SJSA1 (cell line): ENCODE measurements at places on chromosomes 4 and X. TPM values are rescaled to one million over a fixed set of nuclear protein-coding genes. Genes with fewer than 3 reads are reported as not detected.

Gene RTL3
- 2.4 and 2.7 TPM in 2 replicates for total RNA-seq

Gene HCFC1
- 24.6 and 42.8 TPM in 2 replicates for total RNA-seq

Gene RGN
- not detected in 2 replicates for total RNA-seq

Gene BEND2
- not detected in 2 replicates for total RNA-seq

Gene ITGB1BP2
- 0.74 TPM in 1 of 2 replicates, not detected in the other for total RNA-seq

DNA sequence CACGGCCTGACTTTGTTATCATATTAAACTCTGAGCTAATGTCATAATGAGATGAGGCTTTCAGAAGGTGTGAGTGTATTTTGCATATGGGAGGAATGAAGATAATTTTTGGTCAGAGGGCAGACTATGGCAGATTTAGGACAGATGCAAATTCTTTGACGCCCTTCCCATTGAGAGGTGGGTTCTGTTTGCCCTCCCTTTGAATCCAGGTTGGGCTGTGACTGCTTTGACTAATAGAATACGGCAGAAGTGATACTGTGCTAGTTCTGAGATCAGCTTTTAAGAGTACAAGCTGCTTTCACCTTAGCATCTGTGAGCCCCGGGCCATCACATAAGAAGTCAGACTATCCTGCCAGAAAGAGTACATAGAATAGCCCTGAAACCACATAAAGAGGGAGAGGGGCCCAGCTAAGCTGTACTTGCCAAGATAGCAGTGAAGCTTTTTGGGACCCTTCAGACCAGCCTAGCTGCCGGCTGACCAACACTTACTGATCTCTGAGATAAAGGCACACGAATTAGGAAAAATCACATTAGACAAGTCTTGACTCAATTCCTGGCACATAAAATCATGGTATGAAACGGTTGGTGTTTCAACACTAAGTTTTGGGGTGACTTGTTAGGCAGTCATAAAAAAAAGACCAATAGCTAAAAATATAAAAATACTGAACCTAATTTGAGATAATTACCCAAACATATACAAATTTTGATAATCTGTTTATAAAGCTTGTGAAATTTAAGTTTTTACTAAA, 166.7 kb upstream of the SH3RF1 start:
- H3K4me3 ChIP-seq = no peak overlapping the region
- no peaks in the 10 kb centered on the region for H3K4me1 ChIP-seq
- no peak overlapping the region for H3K27ac ChIP-seq
- H3K27me3 ChIP-seq = no peaks in the 10 kb centered on the region

- H3K4me1 ChIP-seq = peaks cover 12% of the 10 kb centered on the region
- no peaks in the 10 kb centered on the region for H3K27me3 ChIP-seq
These were observed 802.4 kb downstream of the TRIML1 start for GRCh38 chr4:188941524-188942119.

DNA sequence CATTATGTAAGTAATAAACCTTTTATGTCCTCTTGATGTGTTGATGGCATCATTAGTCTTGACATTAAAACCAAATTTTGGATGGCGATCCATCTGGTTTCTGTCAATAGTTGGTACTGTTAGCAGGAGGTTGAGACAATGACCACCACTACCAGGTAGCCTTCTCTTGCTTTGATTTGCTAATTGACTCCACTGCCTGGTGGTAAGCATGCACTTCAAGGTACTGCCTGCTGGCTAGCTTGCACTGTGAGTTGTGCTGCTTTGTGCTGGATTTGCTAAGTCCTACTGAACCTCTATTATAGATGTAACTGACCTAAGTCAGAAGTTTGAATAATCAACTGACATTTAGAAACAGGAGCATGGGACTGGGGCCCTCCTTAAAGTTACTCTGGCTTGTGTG, 46.3 kb downstream of the ATP1B4 start:
- no peaks in the 10 kb centered on the region for H3K27me3 ChIP-seq
- H3K4me1 ChIP-seq = no peaks in the 10 kb centered on the region
- no peaks in the 10 kb centered on the region for H3K36me3 ChIP-seq
- H3K4me3 ChIP-seq = no peak overlapping the region

GRCh38 chrX:129529685-129530281, 6.5 kb upstream of the SMARCA1 start:
- DNase-seq = no peak
- no peaks in the 10 kb centered on the region for H3K36me3 ChIP-seq
- H3K27ac ChIP-seq = no peak overlapping the region
- H3K4me3 ChIP-seq = no peak overlapping the region
- no peaks in the 10 kb centered on the region for H3K4me1 ChIP-seq

GRCh38 chr4:828641-829271, 2.8 kb upstream of the CPLX1 start:
- no peaks in the 10 kb centered on the region for H3K4me1 ChIP-seq
- peaks cover 16% of the 10 kb centered on the region for H3K27me3 ChIP-seq
- DNase-seq = no peak
- H3K36me3 ChIP-seq = no peaks in the 10 kb centered on the region

- no peak overlapping the region for H3K27ac ChIP-seq
- no peaks in the 10 kb centered on the region for H3K27me3 ChIP-seq
- no peaks in the 10 kb centered on the region for H3K4me1 ChIP-seq
- H3K36me3 ChIP-seq = no peaks in the 10 kb centered on the region
These were observed 95.8 kb downstream of the IQCM start for GRCh38 chr4:149719806-149720205.

DNA sequence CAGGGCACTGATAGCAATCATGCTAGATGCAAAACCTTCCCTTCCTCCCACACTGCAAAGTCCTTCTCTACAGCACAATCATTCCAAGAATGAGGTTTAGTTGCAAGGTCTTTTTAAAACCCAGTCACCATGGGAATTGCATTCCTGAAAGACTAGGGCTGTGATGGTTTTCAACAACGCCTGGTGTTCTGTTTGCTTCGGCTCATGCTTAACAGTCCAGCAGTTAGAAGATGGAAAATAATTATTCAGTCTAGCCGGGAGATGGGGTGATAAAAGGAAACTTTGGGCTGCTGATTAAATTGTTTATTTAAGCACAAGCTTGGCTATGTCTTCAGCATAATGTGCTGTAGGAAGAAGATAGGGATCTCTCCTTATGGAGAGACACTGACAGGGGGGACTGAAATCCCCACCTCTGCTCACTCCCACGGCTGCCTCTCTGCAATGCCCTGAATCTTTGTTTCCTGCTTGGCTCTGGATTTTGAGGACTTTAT, 211.4 kb downstream of the MID1IP1 start:
- H3K4me1 ChIP-seq = peaks cover 19% of the 10 kb centered on the region
- H3K27ac ChIP-seq = no peak overlapping the region
- no peaks in the 10 kb centered on the region for H3K27me3 ChIP-seq

DNA sequence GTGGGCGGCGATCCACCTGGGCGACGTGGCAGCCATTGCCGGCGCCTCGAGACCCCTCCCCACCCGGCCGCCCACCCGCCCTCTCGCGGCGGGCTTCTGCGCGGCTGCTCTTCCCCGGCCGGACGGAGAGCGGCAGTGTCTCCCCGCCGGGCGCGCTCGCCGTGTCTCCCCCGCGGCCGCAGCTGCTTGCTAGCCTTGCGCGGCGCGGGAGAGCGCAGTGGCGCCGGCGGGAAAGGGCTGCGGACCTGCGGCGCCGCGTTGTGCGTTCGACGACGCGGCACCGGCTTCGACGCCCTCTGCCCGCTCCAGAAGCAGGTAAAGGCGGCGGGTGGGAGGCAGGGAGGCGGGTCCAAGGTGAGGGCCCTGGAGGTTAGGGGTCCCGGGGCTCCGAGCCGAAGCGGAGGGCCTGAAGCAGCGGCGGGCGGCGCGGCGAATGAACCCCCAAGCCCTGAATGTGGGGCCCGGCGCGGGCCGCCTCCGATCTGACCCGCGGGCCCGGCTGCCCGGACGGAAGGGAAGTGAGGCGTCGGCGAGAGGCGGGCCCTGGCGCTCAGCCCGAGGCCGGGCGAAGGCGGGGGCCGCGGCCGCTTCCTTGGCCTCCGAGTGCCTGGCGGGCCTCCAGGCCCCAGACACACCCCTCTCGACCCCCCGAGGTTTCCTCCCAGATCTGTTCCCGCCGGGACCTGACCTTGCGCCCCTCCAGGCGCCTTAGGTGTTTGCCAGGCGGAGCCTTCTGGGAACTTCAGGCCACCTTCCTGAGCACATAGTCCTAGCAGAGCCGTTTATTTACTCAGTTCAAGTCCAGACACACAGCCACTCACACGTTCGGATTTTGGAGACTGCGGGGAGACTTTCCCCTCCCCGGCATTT, at the start of gene N4BP2:
Gene N4BP2 (plus strand): TSS at position 135 of the 870 bp plus-strand sequence. CDS start 40,491 bp downstream, outside the sequence.
- peaks cover 4% of the 10 kb centered on the region; the same call in 1 of the 2 replicates for H3K36me3 ChIP-seq
- DNase-seq = peak; percentile 57
- H3K27ac ChIP-seq = peak within 1 kb of the TSS; percentile 94
- peak within 1 kb of the TSS; percentile 77 for H3K4me3 ChIP-seq

GRCh38 chrX:43087830-43088229, 309.9 kb upstream of the PPP1R2C start:
- no peak overlapping the region for H3K27ac ChIP-seq
- no peaks in the 10 kb centered on the region for H3K36me3 ChIP-seq
- no peaks in the 10 kb centered on the region for H3K27me3 ChIP-seq
- no peak overlapping the region for H3K4me3 ChIP-seq
- DNase-seq = no peak
- H3K4me1 ChIP-seq = no peaks in the 10 kb centered on the region
